Activated CD4-positive, alpha-beta T cell treated with anti-CD3 and anti-CD28 coated beads, Interleukin-2, amount 50 U/mL, for 1 hour (primary cell): ENCODE measurements at places on chromosomes 7 and 10.

GRCh38 chr7:101913851-101914250 is 96.4 kb downstream of the CUX1 start:
- DNase-seq = no peak

- DNase-seq = no peak
These were observed 110.0 kb downstream of the EMX2 start for GRCh38 chr10:117652228-117653169.

GRCh38 chr10:6207658-6208057 is 4.9 kb downstream of the PFKFB3 start:
- DNase-seq = no peak

DNA sequence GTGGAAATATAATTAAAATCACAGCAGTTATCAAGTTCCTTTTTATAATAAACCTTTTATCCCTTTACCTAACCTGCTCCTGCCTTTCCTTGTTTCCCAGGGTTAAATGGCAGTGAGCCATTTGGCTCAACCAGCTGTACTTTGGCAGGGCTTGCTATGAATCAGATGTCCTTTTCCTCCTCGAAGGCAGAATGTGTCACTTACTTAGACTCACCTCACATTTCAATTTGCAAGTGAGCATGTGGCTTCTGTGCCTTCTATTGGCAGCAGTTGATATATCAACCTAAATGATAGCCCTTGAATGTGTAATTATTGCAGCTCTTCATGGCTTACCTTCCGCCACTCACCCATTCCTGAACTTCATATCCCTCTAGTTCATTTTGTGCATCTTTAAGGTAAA is 301.7 kb downstream of the CSTF2T start:
- no peak for DNase-seq

DNA sequence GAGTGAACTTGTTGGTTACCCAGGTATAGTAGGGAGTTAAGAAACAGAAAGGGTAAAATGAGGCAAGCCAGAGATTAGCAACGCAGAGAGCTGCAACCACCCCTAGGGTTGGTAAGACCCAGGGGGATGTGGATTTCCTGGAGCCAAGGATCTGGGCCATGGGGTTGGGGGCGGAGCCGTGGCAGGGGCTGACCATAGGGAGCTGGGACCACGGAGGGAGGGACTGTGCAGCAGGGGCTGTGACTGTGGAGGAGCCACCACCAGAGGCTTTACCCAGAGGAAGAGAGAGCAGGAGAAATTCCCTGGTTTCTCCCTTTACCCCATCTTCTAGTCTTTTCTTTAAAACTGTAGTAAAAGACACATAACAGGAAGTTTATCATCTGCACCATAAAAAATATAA is 58.6 kb upstream of the BAIAP2L1 start:
- DNase-seq = no peak

DNA sequence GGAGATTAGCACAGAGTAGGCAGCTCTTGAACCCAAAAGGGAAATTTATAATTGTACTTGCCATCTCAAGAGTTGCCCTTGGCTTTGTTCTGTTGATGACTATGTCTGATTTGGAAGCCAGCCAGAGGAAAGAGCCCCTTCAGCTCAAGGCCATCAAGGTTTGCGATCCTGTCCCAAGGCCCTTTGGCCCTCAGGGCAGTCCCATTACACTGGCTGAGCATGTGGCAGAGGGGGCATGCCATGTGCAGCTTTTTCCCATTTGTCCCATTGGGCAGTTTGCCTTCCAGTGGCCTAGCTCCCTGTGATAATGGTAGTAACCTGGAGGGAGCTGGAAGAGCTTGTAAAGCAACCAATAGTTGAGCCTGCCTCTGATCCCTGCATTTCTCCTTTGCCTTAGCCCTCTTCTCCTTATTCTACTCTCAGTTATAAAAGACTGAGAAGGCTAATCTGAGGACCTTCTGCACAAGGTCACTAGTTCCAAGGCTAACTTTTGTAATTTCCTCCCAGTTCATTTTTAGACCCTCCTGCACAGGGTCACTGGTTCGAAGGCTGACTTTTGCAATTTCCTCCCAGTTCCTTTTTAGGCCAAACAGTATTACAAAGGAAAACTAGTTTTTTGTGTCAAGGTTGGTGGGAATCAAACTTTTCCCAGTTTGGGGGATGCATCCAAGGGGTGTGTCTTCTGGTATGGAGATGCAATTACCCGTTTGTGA is 31.0 kb upstream of the ARHGAP12 start:
- no peak for DNase-seq

GRCh38 chr7:43531700-43532099 is 51.2 kb upstream of the STK17A start:
- DNase-seq = no peak

- DNase-seq = no peak
These were observed 13.5 kb downstream of the GCC1 start for GRCh38 chr7:127571741-127572505.

DNA sequence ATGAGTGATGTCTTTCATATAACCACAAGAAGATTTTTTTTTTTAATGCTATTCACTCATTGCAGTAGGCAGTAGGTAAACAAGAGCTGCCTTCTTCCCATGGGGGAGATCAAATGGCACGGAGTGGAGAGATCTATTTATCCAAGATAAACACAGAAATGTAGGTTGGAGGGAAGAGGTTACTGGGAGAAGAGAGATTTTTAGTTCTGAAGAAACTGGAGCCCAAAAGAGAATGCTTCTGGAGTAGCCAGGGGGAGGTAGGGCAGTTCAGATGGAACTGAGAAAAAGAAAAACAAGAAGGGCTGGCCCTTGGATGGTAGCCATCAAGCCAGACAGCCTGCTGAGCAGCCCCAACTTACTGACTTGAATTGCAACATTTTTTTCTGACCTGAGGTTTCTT is 270.1 kb upstream of the TPK1 start:
- no peak for DNase-seq

DNA sequence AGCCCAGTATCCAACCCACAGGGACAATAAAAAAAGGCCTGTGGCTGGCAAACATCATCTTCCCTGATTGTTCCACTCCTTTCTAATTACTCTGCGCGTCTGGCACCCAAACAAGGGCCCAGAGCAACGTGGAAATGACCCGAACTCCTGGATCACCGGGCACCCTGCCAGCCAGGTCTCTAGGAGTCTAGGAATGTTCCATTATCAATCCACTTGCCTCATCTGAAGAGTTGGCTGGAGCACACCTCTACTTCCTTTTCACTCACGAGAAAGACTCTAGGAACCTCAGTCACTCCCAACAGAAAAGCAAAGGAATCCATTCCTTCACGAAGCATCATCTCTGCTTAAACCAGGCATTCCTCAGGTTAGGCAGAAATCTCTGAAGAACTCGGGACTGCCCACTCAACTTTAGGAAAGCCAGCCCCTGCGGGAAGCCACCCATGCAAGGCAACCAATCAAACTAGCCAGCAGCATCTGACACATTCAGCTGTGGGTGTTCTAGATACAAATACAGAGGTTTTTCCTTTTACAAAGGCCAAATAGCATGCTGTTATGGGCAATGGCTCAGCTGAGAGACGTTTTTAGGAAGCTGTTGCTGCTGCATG is 37.7 kb downstream of the ATXN7L1 start:
- DNase-seq = no peak

DNA sequence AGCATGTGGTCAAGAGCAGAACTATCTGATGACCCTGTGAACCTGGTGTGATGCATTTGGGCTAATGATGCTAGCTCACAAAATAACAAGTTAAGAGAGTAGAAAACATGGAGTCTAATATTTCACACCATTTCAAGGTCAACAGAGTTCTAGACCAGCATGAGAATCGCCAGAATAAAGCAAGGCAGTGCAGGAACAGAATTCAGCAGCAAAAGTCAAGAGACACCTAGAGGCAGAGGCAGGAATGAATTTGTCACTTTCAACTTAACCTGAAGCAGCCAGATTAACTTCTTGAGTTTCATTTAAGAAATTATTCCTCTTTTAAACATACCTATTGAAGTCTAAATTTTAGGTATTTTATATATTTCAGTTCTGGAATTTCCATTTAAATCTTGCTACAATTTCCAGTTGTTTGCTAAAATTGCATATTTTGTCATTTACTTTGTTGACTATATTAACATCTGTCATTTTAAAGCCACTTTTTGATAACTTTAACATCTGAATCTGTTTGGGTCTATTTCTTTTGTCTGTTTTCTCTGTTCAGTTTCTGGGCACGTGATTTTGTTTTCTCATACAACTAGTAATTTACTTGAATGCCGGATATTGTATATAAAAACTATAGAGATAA is 44.2 kb upstream of the PRSS58 start:
- no peak for DNase-seq

DNA sequence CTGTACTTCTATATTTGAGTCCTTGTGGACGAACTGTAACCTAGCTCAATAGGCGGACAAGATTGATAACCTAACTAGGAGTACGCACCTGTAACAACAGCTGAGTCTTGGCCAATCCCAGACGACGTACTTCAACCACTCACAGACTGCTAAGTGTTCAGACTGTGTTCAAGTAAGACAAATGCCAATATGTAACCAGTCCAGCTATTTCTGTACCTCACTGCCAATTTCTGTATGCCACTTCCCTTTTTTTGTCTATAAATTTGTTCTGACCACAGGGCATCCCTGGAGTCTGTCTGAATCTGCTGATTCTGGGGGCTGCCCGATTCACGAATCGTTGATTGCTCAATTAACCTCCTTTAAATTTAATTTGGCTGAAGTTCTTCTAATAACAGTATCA is 32.2 kb downstream of the HACD1 start:
- DNase-seq = no peak

DNA sequence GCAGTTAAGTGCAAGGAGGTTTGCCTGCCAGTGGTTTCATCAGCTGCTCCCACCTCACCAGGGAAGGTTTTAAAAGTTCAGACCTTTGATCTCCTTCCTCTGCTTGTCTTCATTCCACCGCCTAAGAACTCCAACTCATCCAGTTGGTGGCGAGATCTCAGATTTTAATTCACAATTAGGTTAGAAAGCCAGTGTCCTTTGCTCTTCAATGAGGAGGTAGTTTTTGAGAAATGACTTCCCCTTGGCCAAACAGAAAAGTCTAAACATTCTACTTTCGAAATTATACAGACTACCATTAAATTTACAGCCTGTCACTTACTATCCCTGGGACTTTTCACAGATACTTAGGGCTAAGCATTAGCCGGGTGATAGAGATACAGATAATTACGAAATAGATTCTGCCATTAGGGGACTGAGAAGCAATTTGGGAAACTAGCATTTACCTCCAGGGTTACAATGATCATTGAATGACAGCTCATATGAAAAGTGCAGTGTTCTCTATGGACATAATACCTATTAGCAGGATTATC is 513.4 kb upstream of the GHITM start:
- DNase-seq = no peak

- no peak for DNase-seq
These were observed 1.5 kb upstream of the NOBOX start for GRCh38 chr7:144404946-144405345.

GRCh38 chr10:131978851-131979250 is 2.9 kb downstream of the BNIP3 start:
- no peak for DNase-seq

DNA sequence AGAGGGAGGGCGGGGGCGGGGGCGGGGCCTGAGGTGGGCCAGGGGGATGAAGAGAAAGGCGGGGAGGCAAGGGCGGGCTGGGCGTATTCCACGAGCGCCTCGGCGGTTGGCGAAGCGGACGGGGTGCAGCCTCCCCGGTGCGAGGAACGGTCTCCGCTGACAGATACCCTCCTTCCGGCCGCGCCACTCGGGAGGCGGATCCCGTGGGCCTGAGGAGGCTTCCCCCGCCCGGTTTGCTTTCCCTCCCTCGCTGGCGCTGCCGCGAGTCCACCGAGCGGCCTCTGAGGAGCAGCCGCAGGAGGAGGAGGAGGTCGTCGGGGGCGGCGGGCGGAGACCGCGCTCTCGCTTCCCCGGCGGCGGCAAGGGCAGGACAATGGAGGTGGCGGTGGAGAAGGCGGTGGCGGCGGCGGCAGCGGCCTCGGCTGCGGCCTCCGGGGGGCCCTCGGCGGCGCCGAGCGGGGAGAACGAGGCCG is at the start of gene TRIM24:
TSS of gene TRIM24 (plus strand) at position 84 of the 473 bp plus-strand sequence. CDS start at position 374, 290 bp downstream.
- no peak for DNase-seq

DNA sequence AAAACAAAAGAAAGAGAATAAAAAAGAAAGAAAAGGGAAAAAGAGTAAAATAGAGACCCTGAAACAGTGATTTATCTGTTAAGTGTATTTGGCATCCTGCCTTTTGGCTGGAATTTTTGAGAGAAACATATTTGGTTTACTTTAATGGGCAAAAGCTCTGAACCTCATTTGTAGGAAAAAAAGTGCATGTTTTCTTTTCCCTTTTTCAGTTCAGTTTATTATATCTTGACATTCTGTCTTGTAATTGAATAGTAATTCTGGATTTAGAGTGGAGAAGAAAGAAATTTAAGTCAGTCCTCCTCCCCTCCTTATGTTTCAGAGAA is 69.5 kb downstream of the ARID5B start:
- DNase-seq = no peak

- DNase-seq = no peak
These were observed 69.8 kb downstream of the HDAC9 start for GRCh38 chr7:18565337-18565736.

DNA sequence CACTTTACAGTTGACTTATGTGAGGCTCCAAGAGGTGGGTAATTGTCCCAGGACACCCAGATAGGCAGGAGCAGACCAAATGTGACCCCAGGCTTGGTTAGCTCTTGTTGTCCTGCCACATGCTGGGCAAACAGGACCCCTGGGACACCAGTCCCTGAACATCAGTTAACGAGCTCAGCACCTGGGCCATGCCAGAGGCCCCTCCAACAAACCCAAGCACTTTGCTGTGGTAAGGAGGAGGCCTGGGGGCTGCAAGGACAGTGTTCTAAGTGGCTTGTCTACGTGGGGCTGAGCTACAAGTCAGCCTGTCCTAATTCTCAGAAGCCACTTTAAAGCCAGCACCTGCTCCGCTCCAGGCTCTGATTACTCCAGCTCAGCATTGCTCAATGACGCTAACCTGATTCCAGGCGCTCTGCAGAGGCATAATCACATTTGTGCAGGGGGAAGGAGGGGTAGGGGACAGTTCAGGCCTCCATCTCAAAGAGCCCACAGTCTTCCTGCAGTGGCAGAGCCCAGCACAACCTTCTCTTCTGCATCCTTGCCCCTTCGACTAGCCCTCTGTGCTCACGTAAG is 57.2 kb downstream of the DDC start:
- no peak for DNase-seq

DNA sequence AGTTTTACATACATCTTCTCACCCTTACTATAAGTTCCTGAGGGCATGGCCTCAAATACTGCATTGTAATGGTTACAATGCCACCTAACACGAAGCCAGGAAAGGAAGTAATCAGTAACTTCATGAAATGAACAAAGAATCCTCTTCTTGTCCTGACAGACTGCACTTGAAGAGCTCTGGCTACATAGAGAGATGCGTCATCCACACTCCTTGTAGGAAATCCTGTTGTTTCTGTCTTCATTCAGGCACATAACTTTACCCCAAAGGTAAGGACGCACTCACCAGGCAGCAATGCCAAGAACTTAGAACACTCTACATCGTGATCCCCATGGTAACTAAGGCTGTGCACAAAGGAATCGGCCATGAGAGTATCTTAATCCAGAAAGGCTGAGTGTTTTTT is 80.3 kb upstream of the ARID5B start:
- no peak for DNase-seq

DNA sequence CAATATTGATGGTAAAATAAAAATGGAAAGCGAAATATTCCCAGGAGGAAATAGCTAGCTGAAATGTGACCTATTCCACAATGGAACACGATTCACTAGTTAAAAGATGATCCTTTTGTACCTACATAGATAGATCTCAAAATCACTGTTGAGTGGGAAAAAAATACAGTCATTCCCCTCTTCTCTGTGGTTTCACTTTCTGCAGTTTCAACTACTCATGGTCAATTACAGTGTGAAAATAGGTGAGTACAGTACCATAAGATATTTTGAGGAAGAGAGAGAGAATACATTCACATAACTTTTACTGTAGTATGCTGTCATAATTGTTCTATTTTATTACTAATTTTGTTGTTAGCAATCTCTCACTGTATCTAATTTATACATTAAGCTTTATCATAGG is 56.0 kb upstream of the COL13A1 start:
- no peak for DNase-seq
